ENCODE measurements at places on chromosomes 16 and 17.

- DNase-seq: no peak
Observed at GRCh38 chr16:67210069-67210937, 11.4 kb downstream of the ELMO3 start.

- peak; percentile 12 for DNase-seq
Observed at GRCh38 chr16:12906271-12906670, 4.9 kb downstream of the SHISA9 start.

DNA sequence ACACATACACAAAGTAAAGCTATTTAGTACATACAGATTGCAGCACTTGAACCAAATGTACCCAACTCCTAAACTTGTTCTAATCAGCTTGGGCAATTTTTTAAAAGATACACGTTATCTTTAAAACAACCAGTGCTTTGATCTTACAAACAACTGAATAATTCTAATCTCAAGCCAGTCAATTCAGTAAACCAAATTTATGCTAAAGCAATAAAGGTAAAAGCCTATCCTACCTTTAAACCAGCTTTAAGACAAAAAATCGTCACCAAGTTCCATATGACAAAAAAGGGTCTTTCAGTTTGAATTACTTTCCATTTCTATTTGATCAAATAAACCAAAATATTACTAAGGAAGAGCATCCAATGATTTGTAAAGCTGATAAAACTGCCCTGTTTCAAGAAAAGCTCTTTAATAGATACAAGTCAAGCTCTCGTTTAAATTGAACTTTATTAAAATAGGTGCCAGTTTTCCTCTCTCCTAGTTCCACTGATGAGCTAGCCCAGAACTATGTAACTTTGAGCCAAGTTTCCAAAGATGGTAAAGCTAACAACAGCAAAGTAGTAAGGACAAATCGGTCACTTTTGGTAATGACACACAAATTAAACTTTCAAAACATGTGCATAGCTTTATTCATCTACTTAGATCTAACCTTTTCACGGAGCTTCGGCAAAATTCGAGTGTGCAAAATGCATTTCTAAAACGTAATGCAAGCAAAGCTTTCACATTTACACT lies 10.2 kb downstream of the CRYBA1 start:
- no peak for DNase-seq

DNA sequence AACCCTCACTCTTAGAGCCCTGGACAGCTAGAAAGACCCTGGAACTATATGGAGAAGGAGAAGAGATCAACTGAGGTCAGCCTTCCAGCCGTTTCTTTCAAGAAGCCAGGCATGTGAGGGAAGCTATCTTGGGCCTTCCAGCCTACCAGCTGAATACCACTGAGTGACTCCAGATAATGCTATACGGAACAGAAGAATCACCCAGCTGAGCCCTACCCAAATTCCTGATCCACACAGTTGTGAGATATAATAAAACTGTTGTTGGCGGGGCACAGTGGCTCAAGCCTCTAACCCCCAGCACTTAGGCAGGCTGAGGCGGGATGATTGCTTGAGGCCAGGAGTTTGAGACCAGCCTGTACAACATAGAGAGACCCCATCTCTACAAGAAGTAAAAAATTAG lies 26.2 kb upstream of the MYH10 start:
- no peak for DNase-seq

- DNase-seq: no peak
Observed at GRCh38 chr16:19365486-19365885, 52.2 kb upstream of the TMC5 start.

DNA sequence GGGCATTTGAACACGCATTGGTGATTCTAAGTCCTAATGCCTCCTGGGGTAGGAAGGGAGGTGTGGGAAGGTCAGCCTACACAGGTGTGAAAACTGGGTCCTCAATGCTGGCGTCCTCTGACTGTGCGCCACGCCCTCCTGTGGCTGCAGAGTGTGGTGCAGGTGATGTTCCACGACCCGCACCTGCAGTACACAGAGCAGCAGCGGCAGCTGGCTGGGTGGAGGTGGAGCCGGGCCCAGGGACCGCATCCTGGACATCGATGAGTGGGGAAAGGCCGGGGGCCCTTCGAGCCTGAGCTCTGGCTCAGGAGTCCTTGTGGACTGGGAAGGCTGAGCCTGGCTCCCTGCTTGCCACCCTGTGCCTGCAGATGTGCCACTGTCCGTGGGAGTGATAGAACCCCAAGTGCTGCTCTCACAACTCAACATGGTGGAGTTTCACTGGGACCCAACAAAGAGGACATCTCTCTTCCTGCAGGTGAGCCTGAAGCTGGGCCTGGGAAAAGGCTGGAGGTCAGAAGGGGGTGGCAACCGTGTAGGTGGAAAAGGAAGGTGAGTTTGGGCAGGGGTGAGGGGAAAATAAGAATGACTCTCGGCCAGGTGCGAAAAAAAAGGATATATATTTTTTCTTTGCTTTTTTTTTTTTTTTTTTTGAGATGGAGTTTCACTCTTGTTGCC lies 14.0 kb upstream of the STAC2 start:
- DNase-seq: peak; percentile 49

Measured in kidney tubule cell (primary cell).